ENCODE measurements at places on chromosomes 1 and 21. TPM values are rescaled to one million over a fixed set of nuclear protein-coding genes. Genes with fewer than 3 reads are reported as not detected.

DNA sequence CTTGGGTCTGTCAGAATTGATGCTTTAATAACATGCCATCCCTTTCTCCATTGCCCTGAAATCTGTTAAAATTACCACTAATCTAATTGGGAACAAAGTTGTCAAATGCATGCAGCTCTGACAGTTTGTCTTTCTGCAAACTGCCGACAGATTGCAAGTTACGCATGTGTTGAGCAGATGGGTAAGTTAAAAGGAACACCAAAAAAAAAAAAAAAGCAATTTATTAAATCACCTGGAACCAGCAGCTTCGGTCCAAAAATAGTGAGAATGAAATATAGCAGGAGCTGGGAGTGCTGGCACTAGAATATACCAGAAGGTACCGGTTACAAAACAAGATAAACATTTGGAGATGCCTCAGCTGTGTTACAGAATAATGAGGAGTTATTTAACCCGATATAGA, 149.6 kb upstream of the C1orf87 start:
- no peak for DNase-seq

- DNase-seq, result no peak
These were observed 10.4 kb downstream of the WRAP73 start for GRCh38 chr1:3639397-3639911.

DNA sequence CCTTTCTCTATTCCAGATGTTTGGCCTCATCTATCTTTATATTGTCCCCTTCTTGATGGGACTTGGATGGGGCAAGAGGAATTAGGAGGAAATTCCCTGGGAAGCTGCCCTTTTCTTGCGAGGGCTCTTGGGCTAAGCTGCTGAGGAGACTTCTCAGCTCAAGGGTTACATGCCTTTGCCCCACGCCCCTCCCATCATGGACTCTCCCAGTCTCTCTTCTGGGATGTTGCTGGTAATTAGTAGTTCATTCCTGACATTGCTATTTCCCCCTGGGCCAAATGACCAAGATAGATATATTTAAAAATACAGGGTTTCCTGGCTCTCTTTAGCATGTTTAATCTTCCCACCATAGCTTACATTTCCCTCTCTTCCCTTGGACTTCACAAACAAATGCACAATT, 90.6 kb upstream of the RALGPS2 start:
- DNase-seq, result no peak

GRCh38 chr1:64019818-64020217, 183.6 kb upstream of the UBE2U start:
- no peak for DNase-seq

Gene TSPAN2
- polyA plus RNA-seq, result 20.1 TPM

DNA sequence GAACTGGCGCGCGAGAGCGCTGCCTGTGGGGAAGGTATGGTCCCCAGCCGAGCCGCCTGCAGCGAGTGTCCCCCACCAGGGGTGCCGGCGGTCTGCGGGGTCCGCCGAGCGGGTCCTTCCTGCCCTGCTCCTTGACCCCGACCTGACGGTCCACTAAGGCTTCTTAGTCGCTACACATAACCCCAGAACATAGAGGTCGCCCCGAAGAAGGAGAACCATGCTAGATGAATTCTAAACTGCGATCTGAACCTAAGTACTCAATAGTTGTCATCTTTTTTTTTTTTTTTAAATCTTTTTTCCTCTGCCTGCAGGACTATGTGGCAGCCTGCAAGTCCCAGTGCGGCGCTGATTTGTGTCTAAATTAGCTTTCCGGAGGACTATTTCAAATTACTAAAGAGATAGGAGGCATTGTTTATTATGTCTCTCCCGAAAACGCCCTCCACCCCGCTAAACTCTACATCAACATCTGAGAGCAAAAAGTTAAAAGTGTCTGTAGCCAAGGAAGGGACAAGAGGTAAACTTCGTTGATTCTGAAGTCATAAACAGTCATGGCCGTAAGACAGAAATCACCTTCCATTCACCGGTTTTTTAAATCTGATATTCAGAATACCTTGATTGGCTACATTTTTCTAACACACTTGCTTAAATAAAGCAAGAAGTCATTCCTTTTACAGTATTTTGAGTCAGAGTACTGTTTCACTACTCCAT, 476 bp downstream of the AXDND1 start:
- no peak for DNase-seq

- no peak for DNase-seq
These were observed 9.6 kb upstream of the HTR6 start for GRCh38 chr1:19654886-19655717.

GRCh38 chr1:182143154-182143657, 81.7 kb upstream of the ZNF648 start:
- DNase-seq, result peak; percentile 71

DNA sequence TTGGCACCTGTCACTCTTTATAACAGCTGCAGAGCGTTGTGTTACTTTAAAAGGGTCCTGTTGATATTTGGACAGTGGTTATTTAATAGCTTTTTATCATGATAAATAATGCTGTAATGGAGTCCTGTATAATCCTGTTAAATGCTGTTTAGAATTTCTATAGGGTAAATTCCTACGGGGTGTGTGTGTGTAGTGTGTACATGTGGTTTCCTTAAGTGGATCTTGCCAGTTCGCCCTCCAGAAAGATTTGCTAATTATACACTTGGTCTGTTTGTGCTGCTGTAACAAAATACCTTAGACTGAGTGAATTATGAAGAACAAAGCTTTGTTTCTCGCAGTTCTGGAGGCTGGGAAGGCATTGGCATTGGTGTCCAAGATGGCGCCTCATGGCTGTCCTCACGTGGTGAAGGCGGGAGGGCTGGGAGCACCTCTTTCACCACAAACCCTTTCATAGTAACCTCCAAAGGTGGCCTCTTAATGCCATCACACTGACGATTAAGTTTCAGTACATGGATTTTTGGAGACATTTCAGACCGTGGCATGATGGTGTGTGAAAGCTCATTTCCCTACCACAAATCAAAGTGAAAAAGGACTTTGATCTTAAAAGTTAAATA, 11.2 kb downstream of the PRMT2 start:
- no peak for DNase-seq
